ENCODE measurements at places on chromosomes 4 and X. TPM values are rescaled to one million over a fixed set of nuclear protein-coding genes. Genes with fewer than 3 reads are reported as not detected.
A peak's percentile ranks its signal among the peaks of the same experiment; 100 is the strongest.

Gene NLRP2B
- not detected for total RNA-seq

Gene RAB39B
- total RNA-seq = 3.5 TPM

DNA sequence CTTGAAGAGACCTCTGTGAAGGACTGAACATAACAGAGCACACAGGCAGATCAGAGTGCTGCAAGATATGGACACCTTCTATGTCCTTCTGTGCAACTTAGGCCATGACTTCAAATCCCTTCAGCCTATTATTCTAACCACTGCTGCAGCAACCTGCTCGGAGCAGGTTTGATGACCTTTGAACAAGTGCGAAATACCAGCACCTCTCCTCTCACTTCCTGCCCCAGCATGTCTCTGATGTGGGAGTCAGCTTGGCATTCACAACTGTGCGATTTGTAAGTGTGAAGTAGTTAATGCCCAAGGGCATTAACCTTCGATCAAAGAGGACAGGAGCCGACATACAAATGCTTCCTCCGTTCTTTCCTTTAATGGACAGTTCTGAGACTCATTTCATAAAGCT lies 1.6 kb upstream of the EXOC1 start:
- DNase-seq = no peak

GRCh38 chrX:68846536-68846935 lies 17.7 kb downstream of the EFNB1 start:
- no peak for DNase-seq

DNA sequence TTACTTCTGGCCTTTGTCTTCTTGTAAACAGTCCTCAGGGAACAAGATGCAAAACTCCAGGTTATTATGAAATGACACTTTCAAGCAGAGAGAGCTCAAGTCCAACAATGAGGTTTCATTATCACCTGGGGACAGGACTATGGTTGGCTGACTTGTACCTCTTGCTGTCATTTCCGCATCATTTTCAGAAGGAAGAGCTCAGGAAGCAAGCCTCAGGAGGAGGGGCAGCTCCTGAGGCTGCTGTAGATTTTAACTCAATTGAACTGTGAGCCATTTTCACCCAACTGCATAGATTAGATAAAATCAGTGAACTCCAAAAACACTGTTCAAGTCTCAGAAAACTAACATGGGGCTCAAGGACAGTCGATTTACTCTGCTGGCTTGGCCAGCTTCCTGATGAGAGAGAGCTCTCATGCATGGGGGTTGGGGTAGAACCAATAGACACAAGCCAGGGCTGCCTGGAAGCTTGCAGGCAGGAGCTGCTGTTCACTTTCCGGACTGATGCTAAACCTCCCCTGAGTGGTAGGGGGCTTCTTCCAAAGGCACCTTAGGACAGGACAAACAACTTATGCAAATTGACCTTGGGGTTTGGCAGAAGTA lies 23.6 kb downstream of the TMEM255A start:
- DNase-seq = no peak

DNA sequence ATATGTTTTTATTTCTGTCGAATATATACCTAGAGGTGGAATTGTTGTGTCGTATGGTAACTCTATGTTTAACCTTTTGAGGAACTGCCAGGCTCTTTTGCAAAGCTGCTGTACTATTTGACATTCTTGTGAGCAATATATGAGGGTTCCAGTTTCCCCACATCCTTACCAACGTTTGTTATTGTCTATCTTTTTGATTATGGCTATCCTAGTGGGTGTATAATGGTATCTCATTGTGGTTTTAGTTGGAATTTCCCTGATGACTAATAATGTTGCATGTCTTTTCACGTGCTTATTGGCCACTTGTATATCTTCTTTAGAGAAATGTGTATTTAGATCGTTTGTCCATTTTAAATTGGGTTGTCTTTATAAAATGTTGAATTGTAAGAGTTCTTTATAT lies 24.5 kb downstream of the REPS2 start:
- DNase-seq = no peak

DNA sequence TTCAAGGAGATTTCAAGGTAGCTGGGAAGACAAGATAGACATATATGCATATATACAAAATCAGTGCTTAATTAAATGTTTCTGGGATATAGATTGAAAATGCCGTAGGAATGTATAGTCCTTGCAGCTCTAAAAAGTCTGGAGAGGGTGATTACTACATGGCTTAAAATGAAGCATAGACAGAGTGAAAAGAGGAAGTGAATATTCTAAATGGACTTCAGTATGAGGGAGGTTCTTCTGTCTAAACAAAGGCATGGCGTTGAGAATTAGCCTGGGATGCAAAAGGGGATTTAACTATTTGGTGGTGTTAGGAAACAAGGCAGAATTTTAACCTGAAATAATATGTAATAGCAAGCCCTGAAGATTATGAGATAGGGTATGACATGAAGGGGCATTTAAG lies 141.5 kb upstream of the FRMPD4 start:
- no peak for DNase-seq

DNA sequence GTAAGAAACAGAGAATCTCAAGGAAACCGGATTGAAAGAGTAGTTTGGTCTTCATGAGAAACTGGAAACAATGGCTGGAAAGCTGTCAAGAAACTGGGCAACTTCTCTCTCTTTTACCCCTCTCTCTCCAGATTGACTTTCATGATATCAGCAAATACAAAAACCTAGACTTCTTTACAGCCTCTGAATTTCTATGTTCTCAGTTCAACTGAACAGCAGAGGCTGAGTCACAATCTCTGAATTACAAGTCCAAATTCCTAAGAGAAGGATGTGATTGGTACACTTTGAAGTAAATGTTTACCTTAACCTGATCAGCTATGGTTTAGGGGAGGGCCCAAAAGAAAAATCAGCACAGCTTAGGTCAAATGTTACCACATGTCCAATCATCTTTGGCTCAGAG lies 974.9 kb downstream of the RPA4 start:
- no peak for DNase-seq

Gene ARAP2
- total RNA-seq = 21.9 TPM

- DNase-seq = no peak
Observed at GRCh38 chr4:8855818-8856245, 15.8 kb downstream of the HMX1 start.

Gene NHSL2
- 9.8 TPM for total RNA-seq

DNA sequence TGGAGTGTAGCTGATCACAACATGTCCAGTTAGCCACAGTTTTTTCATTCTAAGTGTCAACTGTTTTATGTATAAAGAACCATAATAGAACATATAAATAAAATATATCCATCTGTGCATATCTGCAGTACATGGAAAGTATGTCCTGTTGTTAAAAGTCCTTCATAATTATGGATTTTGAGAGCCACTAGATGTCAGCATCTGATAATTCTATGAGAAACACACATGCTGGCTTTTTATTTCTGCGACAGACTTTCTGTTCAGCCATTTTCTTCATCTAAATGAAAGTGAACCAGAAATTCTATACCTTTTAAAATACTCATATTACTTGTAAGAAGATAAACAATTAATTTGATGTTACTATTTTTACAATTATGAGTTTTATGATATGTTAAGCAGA lies 251.5 kb downstream of the GPM6A start:
- DNase-seq = no peak

DNA sequence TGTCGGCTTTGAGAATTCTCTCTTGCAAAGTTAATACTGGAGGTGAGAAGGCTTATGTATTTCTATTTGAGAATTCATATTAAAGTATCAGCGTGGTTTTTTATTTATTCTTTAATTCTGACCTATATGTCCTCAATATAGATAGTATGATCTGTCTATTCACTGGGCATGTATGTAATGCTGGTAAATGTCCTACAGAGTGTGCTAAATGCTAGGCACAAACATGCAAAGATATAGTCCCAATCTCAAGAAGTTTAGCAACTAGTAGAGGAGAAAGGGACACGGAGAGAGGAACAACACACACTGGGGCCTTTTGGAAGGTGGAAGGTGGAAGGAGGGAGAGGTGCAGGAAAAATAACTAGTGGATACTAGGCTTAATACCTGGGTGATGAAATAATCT lies 11.0 kb upstream of the BMPR1B start:
- no peak for DNase-seq

- DNase-seq = no peak
Observed at GRCh38 chr4:60657807-60658206, 542.3 kb upstream of the ADGRL3 start.

Gene ABCG2
- 45.6 TPM for total RNA-seq

DNA sequence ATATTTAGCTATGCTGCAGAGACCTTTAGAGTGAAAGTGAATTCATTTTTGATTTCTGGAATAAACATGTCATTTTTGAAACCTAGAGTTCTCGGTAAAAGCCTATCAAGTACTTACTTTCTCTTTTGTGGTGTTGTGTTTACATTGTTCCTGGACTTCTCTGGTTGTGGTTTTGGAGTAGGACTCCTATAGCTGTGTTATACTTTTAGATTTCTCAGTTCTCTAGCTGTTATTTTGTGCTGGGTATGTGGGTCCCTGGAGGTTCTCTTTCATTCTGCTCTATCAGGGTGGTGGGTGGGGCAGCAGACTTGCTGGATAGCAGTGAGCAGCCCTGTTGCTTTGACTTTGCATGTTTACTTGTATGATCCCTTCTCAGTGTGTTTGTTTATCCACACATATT lies 25.6 kb upstream of the MSMO1 start:
- no peak for DNase-seq

Gene CACNA1F
- total RNA-seq = not detected

GRCh38 chrX:2696698-2697215 lies 5.7 kb downstream of the CD99 start:
- no peak for DNase-seq

- no peak for DNase-seq
Observed at GRCh38 chr4:186940476-186940875, 216.8 kb upstream of the FAT1 start.

Gene LRP2BP
- 1.8 TPM for total RNA-seq

DNA sequence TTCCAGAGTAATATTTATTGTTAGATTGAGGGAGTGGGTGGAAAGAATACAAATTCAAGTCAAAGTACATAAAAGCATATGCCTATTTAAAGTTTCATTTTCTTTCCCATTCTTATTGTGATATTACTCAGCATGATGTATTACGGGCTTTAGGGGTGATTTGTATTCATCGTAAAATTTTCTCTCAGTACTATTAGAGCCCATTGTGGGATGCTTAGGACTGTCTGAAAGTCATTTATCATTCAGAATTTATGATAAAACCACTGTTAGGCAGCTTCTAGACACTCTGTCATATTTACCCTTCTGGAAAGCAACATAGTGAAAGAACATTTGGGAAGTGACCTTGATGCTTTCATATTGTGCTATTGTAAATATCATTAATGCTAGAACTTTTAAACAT lies 45.9 kb downstream of the AGA start:
- no peak for DNase-seq

DNA sequence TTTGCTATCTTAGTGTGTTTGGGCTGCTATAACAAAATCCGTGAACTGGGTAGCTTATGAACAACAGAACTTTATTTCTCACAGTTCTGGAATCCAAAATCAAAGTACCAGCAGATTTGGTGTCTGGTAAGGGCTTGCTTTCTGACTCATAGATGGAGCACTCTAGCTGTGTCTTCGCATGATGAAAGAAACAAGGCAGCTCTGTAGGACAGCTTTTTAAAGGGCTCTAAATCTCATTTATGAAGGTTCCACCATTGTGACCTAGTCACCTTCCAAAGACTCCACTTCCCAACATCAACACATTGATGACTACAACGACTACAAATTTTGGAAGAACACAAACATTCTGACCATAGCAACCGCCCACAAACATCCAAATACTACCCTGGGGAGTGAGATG lies 158.6 kb upstream of the LCORL start:
- no peak for DNase-seq

DNA sequence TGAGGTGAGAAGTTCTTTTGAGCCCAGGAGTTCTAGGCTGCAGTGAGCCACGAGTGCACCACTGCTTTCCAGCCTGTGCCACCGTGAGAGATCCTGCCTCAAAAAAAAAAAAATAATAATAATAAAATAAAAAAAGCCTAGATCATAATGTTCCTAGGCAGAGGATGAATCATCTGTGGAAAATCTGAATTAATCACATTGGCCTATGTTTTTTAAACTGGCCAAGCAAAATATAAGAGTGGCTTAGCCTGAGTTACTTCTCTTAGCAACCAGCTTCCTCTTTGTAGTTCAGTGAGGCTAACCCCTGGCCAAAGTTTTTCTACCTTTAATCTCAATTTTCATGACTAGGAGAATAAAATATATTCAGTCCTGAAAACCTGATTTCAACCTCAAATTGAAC lies 614.6 kb downstream of the PPP4R3C start:
- no peak for DNase-seq

GRCh38 chrX:152635941-152636340 lies 1.8 kb upstream of the GABRQ start:
- no peak for DNase-seq

Gene MAGEA11
- not detected for total RNA-seq

Gene MYOZ2
- total RNA-seq = 1.8 TPM

Gene MGARP
- total RNA-seq = not detected

Gene DCHS2
- 19.1 TPM for total RNA-seq

DNA sequence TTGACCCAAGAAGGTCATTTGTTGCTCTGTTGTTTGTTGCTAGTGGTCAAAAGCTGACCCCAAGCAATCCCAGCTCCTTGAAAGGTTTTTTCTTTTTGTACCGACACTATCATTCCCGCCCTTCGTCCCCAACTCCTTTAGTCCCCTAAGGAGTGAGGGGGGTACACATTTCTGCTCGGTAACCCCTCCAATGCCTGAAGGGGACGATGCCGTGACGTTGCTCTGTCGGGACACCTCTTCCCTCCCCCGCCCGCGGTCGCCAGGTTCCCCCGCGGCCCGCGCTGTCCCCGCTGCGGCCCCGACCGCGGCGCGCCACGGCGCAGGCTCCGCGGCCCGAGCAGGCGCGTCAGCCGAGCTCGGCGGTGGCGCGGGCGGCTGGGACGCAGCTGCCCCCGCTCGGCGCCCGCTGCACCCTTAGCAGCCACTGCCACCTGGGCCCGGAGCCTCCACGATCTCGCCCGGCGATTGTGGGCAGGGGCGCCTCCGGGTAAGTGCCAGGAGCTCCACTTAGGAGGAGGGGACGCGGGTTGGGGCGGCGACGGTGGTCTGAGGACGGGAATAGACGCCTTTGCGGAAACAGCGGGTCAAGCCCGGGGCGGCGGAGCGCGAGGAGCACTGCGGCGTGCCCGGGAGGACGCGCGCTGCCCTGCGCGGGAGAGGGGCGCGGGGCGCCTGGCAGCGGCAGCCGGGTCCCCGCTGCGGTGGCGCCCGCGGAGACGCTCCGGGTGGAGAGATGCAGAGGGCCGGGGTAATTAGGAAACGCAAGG lies at the start of gene GLRB:
Gene GLRB (plus strand): TSS at position 340 of the 767 bp plus-strand sequence. CDS start 1,875 bp downstream, outside the sequence.
- DNase-seq = peak; percentile 16

DNA sequence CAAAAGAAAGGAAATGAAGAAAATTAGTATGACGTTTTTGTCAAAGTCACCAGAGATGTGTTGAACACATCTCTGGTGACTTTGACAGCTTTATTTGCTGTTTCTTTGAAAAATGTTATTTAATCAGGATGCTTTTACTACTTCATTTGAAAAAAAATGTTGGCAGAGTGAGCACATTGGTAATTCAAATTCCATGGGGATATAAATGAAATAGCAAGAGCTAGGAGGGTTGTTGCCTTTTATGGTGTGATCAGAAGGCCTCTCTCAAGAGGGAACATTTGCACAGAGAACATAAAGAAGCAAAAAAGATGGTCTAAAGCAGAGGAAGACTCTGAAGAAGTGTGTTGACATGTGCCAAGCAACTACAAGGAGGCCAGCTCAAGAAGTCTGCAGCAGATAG lies 46.6 kb upstream of the CXCL8 start:
- DNase-seq = no peak

Gene SPOCK3
- total RNA-seq = 32.9 TPM

Gene BEX1
- 8.9 TPM for total RNA-seq
